ENCODE measurements at places on chromosomes 1 and 21.

DNA sequence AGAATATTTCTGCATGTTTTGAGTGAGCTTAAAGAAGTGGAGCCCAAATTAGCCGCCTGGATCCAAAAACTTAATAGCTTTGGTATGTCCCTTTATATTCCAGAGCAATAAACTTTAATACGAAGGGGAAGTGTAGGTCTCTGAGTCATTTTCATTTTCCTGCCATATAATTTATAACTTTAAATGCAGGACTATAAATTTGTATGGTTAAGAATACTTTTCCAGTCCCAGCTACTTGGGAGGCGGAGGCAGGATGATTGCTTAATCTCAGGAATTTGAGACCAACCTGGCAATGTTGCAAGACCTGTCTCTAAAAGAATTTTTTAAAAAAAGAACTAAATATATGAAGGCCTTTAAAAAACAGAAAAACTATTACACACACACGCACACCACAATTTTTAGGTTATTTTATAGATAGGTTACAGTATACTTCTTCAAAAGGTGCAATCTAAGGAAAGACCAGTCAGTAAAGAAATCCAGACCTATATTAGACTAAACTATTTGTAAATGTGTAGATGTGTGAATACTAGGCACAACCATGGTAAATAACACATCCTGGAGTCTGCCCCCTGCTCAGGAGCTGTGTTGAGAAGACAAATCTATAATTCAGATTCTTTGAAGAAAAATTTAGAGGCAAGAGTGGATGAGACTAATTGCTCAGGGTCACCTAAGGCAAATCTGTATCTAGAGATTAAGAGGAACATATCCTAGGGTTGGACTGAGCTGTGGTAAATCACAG, 80.3 kb downstream of the TTC3 start:
- H3K4me3 ChIP-seq = no peak overlapping the region
- DNase-seq = no peak
- peaks cover 31% of the 10 kb centered on the region for H3K36me3 ChIP-seq
- H3K27me3 ChIP-seq = no peaks in the 10 kb centered on the region

- DNase-seq = no peak
- H3K4me3 ChIP-seq = no peak overlapping the region
- H3K4me1 ChIP-seq = no peaks in the 10 kb centered on the region
- no peaks in the 10 kb centered on the region for H3K36me3 ChIP-seq
- H3K27me3 ChIP-seq = peaks cover 9% of the 10 kb centered on the region
- no peak overlapping the region for H3K27ac ChIP-seq
These were observed 279.5 kb downstream of the KIF26B start for GRCh38 chr1:245434280-245434679.

DNA sequence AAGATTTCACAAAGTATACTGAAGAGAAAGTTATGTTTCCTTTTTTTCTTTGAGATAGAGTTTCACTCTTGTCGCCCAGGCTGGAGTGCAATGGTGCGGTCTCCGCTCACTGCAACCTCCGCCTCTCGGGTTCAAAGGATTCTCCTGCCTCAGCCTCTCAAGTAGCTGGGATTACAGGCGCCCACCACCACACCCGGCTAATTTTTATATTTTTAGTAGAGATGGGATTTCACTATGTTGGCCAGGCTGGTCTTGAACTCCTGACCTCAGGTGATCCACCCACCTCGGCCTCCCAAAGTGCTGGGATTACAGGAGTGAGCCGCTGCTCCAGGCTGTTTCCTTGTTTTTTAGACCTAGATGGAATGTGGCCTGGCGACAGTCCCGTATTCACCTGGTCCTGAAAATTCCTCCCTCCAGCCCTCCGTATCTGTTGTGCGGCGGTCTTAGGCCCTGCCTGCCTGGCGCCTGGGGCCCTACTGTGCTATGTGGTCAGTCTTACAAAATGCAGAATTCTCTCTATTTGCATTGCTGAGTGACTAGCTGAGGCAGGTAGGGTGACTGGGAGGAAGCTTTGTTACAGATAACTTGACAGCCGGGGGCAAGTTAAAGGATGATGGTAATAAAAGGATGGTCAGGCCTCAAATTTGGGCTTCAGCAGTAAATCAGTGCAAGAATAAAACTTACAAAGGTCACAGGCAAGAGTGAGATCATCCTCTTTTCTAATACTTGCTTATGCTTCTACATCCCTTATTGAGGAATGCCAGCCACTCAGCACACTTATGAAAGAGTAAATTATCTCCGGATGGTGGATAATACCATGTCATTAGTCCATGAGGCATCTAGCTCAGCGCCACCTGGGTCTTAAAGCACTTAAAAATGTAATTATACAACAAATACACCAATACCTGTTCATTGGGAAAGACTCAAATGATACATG, 30.3 kb downstream of the PARK7 start:
- H3K4me3 ChIP-seq = no peak overlapping the region
- H3K27ac ChIP-seq = no peak overlapping the region
- H3K27me3 ChIP-seq = no peaks in the 10 kb centered on the region

DNA sequence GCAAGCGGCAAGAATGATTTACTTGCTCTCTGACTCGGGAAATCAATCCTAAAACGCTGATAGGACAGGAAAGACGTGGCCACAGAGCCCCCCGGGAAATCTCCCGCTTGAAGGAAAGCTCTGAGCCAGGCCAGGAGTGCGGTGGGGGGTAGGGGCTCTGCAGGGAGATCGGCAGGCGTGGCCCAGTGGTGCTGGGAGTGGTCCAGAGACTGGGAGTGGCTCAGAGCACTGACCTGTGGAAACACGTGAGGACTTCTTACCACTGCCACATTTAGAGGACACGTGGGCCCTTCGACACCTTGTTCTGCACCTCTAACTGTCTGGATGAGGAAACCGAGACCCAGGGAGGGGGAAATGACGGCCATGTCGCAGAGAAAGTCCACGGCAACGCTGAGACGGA, 130.0 kb upstream of the KLHDC7A start:
- no peak overlapping the region for H3K27ac ChIP-seq
- H3K4me3 ChIP-seq = no peak overlapping the region
- no peak for DNase-seq
- peaks cover 19% of the 10 kb centered on the region for H3K27me3 ChIP-seq
- no peaks in the 10 kb centered on the region for H3K36me3 ChIP-seq

- H3K36me3 ChIP-seq = peaks cover 4% of the 10 kb centered on the region
- DNase-seq = no peak
- no peak overlapping the region for H3K4me3 ChIP-seq
- H3K27me3 ChIP-seq = no peaks in the 10 kb centered on the region
- peaks cover 4% of the 10 kb centered on the region for H3K4me1 ChIP-seq
- H3K27ac ChIP-seq = no peak overlapping the region
These were observed 34.5 kb downstream of the SPATA21 start for GRCh38 chr1:16402742-16403141.

DNA sequence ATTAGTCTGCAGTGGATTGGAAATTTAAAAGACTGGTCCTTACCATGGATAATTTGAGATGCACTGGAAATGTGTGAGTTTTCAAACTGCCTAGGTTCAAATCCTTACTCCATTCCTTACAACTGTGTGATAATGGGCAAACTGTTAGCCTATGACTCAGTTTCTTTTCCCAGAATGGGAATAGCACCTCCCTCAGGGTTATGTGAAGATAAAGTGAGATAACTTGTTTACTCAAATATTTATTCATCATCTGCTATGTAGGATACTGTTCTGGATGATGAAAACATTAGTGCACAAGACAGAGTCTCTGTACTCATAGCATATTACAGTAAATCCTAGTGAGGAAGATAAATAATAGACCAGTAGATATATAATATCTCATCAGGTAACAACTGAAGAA, 28.6 kb downstream of the LRIG2 start:
- H3K27me3 ChIP-seq = no peaks in the 10 kb centered on the region
- DNase-seq = no peak

GRCh38 chr1:4916610-4917009, 262.2 kb downstream of the AJAP1 start:
- H3K4me1 ChIP-seq = no peaks in the 10 kb centered on the region
- DNase-seq = no peak
- H3K36me3 ChIP-seq = no peaks in the 10 kb centered on the region
- no peak overlapping the region for H3K4me3 ChIP-seq
- H3K27ac ChIP-seq = no peak overlapping the region
